Left kidney (tissue), 8 donors: ENCODE measurements at places on chromosomes 2 and 18. TPM values are rescaled to one million over a fixed set of nuclear protein-coding genes. Genes with fewer than 3 reads are reported as not detected.

GRCh38 chr2:45771261-45771660 is 119.8 kb downstream of the PRKCE start:
- peak; percentile 31 for DNase-seq

GRCh38 chr2:238593678-238594077 is 167.0 kb downstream of the ASB1 start:
- DNase-seq: no peak

DNA sequence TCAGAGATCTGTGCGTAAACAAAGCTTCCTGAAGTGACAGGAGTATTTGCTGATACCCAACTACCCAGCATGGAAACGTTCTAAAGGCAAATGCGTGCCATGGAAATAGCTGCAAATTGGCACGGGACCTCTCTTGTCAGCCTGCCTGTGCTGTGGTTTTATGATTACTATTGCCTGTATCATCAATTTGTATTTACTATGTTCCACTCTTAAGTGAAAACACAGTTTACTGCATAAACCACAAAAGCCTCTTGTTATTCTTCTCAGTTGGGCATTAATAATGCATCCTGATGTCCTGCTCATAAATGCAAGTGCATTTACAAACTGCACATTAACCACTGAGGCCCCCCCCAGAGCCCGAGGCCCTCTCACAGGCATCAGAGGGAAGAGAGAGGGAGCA is 196.6 kb upstream of the SLC35G4 start:
- no peak for DNase-seq

GRCh38 chr2:27763907-27764267 is 7.6 kb upstream of the MRPL33 start:
- DNase-seq: no peak

DNA sequence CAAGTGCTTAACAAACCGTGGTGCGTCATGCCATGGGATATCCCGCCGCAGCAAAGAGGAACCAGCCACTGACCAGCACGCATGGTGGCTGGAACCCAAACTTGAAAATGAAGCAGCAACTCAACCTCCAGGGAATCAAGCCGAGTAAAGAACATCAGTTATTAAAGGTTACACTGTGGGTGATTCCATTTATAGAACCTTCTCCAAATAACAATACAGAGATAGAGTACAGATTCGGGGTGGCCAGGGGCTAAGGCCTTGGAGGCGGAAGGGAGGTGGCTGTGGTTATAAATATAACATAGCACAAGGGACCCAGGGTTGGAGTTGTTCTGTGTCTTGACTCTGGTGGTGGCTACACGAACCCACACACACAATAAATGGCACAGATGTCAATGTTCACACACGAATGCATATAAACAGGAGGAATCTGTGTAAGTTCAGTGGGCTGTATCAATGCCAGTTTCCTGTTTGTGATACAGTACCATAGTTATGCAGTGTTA is 123.1 kb downstream of the EIPR1 start:
- DNase-seq: peak; percentile 10

GRCh38 chr18:59142274-59142673 is 2.6 kb downstream of the SEC11C start:
- no peak for DNase-seq

DNA sequence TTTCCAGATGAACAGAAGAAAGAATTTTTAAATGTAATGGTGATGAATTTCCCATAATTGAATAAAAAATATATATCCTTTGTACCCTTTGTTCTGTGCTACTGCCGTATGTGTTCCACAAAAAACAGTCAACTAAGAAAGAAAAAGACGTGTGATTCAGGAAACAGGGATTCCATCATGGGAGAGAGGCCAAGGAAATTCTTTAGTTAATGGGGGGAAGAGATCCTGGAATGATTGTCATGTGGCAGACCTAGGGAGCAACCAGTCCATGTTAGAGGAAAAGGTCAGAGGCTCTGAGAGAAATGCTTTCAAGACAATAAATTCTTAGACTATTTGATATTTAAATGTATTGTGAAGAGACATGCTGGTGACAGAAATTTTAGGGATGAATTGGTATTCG is 76.6 kb downstream of the CPO start:
- DNase-seq: no peak

- DNase-seq: no peak
These were observed 37.7 kb downstream of the SESTD1 start for GRCh38 chr2:179226961-179227259.

DNA sequence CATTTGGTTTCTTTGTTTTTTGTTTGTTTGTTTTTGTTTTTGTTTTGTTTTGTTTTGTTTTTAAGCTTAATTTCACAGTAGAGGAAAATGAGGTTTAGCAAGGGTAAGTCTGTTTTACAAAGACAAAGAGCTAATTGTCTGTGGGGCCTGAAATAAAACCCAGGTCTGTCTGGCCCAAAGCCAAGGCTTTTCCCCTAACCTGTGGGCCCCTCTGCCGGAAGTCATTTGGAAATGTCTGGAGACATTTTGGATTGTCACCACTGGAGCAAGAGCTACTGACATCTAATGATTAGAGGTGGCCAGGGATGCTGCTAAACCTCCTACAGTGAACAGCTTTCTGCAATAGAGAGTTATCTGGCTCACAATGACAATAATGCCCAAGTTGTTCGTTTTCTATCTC is 167.2 kb downstream of the MAP2 start:
- no peak for DNase-seq

DNA sequence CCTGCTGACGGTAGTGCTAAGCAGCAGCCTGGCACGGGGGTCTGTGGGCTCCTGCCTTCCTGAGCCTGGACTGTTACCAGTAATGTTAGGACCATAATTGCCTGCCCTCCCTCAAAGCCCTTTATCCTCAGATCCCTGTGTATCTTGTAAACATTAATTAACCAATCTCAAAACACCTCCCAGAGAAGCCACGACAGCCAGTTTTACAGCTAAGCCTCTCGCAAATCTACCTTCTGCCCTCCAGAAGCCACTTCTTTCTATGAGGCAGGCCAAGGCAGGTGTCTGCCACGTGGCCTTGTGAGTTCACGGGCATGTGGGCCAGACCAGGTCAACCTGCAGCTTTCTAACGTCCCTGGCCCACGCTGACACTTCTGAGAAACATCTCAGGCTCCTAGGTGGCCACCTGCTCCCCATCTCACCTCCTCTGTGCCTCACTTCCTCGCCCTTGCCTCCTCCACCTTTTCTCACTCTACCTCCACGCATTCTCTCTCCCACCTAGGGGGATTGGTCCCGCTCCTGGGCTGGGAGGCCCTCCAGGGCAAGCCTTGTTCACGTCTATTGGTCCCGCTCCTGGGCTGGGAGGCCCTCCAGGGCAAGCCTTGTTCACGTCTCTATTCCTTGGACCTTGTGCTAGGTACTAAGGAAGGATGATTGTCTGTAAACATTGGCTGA is 64.3 kb downstream of the EDAR start:
- no peak for DNase-seq

- DNase-seq: no peak
These were observed 69.3 kb upstream of the CYP1B1 start for GRCh38 chr2:38145236-38145635.

DNA sequence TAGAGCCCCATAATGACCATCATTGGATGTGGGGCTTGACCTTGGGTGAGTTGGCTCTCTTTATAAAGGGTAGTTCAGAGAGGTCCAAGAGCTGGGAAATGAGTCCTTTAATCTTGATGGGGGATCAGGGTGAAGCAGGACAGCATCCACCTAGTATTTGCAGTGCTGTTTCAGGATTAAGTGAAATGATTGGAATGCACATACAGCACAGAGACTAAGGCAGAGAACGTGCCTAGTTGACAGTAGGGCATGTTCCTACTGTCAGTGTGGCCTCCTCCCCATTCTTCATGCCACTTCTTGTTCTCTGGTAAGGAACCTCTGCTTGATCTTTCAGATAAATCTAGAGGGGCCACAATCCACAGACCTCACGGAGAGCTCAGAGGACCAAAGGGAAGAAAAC is 78.9 kb downstream of the TRIM43 start:
- no peak for DNase-seq

GRCh38 chr18:74402806-74403433 is 54.2 kb downstream of the DIPK1C start:
- DNase-seq: no peak

DNA sequence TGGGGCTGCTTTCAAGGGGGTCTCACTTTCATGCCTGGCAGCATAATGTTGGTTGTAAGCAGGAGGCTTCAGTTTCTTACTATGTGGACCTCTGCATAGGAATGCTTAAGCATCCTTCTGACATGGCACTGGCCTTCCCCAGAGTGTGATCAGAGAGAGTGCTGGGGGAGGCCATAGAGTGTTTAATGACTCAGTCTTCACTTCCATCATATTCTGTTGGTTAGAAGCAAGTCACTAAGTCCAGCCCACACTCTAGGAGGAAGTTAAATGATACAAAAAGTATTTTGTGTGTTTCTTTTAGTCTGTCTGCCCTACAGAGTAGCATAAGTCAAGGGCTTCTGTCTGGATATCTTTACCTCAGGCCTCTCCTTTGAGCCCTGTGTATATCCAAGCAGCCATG is 64.9 kb downstream of the GALNT1 start:
- DNase-seq: no peak

GRCh38 chr2:230140667-230141066 is 71.9 kb upstream of the SLC16A14 start:
- no peak for DNase-seq

DNA sequence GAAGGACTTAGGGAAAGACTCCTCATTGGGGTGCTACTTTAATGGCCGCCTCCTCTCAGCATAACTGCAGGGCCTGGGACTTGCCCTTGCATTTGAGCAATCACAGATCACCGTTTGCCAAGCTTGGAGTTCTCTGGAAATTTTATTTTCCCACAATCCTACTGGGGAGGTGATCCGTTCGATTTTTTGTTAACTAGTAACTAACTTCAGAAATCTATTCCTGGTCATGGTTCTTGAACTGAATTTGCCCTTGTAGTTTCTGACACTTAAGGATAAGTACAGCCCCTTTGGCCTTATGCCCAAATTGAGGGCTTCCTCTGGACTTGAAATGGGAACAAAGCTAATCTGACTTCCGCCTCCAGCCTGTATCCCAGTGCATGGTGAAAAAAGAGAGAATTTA is 60.5 kb upstream of the ST3GAL5 start:
- DNase-seq: no peak

- DNase-seq: no peak
These were observed 117.7 kb downstream of the GPD2 start for GRCh38 chr2:156553714-156554442.

- DNase-seq: no peak
These were observed 116.3 kb downstream of the PLCL1 start for GRCh38 chr2:197920592-197921201.

DNA sequence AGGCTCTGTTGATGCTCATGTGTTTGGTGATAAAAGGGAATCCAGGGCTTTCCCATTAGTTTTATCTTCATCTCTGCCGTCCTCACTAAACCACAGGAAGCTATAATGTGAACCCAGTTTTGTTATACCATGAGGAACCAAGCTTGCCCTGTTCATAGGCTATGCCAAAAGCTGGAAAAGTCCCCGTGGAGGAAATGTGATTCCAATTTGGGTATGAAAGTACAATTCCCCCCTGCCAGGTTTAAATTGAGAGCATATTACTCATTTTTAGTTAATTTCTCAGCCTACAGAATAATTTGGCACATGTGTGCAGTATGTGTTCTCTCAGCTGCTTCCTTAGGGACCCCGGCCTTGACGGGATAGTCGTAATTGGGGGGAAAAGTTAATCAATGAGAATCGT is 327.4 kb downstream of the RND3 start:
- no peak for DNase-seq

DNA sequence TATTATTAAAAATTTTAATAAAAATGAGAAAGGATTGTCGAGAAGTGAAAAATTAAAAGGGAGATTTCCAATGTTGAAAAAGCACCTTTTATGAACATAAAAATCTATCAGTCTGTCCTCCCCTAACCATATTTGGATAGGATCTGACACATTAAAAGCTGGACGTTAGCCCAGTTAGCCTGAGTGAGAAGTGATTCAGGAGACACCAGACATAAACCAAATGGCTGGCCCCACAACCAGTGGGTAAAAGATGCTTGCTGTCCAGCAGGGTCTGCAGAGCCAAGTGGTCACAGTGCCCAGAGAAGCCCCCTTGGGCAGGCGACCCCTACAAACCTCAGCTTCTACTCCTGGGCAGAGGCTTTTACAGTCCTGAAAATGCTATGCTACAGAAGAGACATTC is 253.8 kb upstream of the LYPD1 start:
- DNase-seq: no peak

DNA sequence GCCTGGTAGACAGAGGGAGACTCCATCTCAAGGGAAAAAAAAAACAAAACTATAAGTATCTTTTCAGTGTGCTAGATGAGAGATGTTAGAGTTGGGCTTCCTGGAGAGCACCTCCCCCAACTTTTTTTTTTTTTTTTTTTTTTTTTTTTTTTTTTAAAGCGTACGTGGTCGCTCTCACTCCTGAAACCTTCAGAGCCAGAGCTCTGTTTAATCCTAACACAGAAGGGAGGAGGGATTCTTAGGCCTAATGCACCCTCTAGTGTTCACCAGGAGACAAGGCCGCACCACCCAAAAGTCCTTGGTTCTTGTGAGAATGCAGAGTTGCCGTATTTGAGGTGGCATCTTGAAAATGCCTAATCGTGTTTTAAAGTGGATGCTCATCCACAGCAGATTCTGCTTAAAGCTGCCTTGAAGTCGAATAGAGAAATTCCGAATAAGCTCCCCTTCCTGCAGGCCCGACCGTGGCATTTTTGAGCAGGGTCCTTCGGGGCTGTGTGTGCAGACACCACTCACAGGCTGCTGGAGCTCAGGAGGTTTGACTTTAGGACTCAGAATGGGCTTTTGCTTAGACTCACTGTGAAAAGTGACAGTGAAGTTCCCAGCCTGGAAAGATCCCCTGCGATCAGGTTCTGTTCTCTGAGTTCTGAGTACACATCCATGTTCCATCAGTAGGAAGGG is 252.6 kb downstream of the AGAP1 start:
- DNase-seq: peak; percentile 83

DNA sequence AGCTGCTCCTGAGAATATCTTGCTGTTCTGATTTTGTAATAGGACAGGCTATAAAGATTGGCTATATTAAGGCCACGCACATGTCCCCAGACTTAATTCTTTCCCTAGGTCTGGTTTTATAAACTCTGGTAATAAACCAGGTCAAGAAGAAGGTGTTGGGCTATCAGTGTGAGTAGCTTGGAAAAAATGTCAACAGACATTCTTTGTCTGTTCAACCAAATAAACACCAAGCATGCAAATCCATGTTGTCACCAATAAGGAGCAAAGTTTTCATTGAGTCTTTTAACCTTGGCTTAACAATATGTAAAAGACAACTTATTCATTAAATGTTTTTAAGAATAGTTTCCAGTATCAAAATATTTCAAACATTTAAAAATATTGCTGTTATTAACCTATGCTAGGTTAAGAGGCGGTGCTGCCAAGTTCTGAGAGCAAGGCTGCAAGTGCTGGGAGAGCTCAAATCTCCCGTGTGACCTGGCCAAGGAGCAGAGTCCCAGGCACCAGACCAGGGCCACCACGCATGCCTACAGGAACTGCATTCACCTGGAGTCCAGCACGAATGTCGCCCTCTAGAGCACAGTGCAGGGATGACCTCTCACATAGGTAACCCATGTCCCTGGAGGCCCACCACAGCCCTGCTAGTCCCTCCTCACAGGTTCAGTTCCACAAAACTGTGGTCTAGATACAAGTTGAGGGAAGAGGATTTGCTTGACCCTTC is 120.5 kb upstream of the POU3F3 start:
- no peak for DNase-seq

The WDPCP gene
- polyA plus RNA-seq: 16.4 TPM

The DUSP2 gene
- polyA plus RNA-seq: 2.4 TPM

The EFEMP1 gene
- polyA plus RNA-seq: 111 TPM

The C2orf66 gene
- polyA plus RNA-seq: 0.98 TPM

The LCT gene
- 0.03 TPM for polyA plus RNA-seq

The ZNF396 gene
- polyA plus RNA-seq: 7.2 TPM

The TFCP2L1 gene
- polyA plus RNA-seq: 68.0 TPM

The DSG1 gene
- polyA plus RNA-seq: 0.05 TPM

The IL1RN gene
- 3.2 TPM for polyA plus RNA-seq

The CYS1 gene
- 83.0 TPM for polyA plus RNA-seq

The SLC1A4 gene
- polyA plus RNA-seq: 6.0 TPM

The MRPL19 gene
- 72.6 TPM for polyA plus RNA-seq

The KLHL30 gene
- polyA plus RNA-seq: 0.40 TPM
